COR-L47 (cell line): ENCODE measurements at places on chromosomes 5 and 9.

DNA sequence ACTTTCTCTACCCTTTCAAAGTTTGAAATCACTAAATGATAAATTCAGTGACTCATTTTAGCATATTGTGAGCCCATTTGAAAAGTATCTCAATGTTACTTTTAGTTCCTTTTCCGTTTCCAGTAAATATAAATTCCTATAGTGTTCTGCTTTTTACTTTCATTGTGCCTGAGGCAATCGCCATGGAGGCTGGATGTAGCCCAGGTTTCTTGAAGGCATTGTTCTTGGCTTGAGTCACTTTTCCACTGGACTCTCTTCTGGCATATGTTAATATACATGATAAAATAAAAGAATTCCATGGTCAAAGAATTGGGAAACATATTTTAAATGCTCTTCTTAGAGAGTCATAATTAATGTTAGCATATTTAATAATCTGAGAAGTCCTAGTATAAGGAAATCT is 327.0 kb downstream of the IZUMO3 start:
- DNase-seq, result no peak

DNA sequence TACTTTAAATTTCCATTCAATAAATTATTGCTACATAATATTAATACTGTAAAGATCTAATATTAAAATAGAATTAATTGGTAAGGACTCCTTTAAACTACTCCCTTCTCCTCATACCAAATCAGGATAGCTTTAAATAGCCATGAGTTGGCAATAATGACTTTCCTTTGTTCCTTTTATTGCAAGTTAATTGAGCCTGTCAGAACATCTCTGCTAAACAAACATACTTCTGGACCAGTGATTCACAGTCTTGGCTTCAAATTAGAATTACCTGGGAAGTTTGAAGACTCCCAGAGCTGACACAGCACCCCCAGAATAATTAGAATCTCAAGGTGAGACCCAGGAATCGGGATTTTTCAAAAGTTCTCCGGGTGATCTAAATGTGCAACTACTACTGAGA is 18.7 kb downstream of the C5orf58 start:
- DNase-seq, result peak; percentile 40

- no peak for DNase-seq
These were observed 116.3 kb downstream of the PRKACG start for GRCh38 chr9:68897577-68898145.

- no peak for DNase-seq
These were observed 58.4 kb downstream of the WHRN start for GRCh38 chr9:114446672-114447450.

DNA sequence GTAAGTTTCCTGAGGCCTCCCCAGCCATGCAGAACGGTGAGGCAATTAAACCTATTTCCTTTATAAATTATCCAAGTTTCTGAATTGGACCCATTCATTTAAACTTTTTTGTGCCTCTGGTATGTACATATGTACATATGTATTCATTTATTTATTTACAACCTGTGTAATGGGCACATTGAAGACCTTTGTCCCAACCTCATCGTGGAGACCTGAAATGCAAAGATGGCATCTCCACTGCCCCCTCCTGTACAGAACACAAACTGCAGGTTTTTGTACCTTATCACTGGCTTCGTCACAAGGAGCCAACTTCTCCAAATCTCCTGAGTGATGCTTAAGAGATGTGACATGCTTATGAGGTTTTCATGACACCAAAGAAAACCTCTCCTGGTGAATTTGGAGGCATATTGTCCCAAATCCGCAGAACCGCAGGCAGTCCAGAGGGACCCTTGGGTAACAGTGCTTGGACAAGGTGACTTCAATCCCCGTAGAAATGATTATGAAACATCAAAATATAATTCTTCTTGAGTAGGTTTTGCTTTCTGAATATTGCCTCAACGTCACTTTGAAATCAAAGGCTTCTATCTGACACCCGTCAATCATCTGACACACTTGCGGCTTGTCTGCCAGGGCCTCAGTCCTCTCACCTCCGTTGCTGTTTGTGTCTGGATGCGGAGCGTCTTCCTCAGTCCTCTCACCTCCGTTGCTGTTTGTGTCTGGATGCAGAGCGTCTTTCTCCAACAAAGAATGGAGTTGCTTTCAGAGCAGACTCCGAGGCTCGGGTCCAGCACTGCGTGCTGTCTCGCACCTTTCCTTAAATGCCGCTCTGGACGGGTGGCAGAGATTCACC is 135.0 kb upstream of the IRX4 start:
- no peak for DNase-seq

DNA sequence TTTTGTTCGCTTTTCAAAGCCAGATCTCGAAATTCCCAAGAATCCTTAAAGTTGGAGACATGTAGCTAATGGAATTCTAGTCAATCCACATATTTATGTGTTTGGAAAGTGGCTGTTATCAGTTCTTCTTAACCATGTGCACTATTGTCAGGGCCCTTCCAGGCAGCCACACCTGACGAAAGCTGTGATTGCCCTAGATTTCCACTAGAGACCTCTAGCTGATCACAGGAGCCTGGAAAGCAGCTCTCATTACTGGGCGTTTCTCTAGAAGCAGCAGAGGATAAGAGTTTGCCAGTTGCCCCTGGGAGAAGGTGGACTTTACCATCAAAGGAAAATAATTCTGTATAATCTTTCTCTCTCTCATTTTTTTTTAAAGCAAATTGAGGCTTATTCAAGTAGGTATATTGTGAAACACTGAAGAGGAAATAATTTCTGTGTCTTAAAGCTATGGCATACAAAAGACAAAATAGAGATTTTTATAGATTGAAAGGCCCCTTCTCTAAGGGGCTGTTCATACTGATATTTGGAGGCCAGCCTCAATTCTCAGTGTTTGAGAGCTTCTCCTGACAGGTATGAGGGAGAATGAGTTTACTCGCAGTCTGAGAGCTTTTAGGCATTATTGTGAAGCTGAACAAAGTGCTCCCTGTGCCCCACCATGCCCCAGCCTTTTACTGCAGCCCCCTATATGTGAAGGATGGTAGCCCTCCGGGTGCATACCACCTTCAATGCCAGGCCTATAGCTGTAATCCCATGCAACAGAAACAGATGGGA is 405.4 kb upstream of the ACTBL2 start:
- peak; percentile 86 for DNase-seq

GRCh38 chr9:86763791-86764190 is 183.5 kb downstream of the GAS1 start:
- DNase-seq, result no peak

DNA sequence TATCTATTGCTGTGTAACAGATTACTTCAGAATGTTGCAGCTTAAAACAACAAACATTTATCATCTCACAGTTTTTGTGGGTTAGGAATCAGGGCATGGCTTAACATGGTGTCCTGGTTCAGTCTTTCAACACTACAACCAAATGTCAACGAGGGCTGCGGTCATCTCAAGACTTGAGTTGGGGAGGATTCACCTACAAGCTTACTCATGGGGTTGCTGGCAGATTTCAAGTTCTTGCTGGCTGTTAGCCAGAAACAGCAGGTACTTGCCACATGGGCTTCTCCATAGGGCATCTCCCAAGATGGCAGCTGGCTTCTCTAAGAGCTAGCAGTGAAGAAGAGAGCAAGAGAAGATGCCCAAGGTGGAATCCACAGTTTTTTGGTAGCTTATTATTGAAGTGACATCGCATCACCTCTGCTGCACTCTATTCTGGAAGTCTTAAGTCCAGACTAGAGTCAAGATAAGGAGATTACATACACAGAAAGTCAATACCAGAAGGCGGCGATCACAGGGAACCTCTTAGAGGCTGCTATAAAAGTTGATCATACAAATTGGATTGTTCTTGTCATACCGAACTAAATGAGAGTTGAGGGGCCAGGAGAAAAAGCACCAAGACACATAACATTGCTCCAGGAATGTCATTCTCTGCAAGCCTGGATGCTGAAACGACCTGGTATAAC is 42.2 kb downstream of the C9orf153 start:
- DNase-seq, result no peak

DNA sequence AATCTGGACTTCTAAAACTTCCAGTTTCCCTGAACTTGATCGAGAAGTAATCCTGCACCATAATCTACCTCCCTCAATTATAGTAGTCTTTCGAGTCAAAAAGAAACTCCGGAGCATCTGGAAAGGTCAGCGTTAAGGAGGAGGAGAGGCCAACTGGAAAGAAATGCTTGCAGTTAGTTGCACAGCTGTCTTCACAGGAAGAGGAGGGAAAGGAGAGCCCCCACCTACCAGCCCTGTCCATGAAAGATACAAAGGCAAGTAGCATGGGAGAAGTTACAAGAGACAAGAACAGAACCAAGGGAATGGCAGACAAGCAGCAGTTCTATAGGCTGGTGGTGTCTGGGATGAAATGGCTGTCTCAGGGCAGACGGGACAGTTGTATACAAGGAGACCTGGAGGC is 170.6 kb downstream of the RAB3C start:
- no peak for DNase-seq

- no peak for DNase-seq
These were observed 173.0 kb downstream of the HINT1 start for GRCh38 chr5:130992095-130992494.

DNA sequence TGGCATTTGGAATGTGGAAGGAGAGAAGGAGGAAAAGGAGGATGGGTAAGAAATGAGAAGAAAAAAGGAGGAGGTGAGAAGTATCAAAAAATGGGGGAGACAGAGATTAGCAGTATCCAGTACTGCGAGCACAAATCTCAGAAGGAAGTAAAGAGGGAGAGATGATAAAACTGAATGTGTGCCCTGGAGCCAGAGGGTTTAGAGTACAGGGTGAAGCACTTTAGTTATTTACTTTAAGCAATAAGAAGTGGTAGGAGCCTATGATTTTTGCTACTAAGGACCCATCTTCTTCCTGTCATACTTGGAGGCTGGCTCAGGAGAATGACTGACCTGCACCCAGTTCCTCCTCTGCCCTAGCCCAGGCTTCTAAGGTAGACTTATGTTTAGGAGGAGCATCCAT is 94.9 kb downstream of the ADRB2 start:
- no peak for DNase-seq

DNA sequence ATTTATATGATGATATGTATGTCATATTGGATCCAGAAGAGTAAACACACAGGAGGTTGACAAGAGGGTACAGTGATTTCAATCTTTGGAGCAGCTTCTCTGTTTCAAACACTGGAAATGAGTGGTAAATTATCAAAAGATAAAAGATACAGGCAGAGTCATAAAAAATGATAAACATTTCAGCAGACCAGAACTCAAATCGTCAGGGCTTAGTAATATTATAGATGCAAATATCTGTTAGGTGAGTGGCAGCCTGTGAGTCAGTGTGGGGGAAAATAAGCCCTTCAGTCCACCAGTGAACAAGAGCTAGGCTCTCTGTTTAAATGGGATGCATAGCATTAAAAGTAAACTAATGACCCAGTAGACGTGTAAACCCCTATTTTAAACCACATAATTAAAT is 1378.1 kb downstream of the EFNA5 start:
- no peak for DNase-seq

- DNase-seq, result no peak
These were observed 135.9 kb upstream of the CCDC152 start for GRCh38 chr5:42620579-42621216.

DNA sequence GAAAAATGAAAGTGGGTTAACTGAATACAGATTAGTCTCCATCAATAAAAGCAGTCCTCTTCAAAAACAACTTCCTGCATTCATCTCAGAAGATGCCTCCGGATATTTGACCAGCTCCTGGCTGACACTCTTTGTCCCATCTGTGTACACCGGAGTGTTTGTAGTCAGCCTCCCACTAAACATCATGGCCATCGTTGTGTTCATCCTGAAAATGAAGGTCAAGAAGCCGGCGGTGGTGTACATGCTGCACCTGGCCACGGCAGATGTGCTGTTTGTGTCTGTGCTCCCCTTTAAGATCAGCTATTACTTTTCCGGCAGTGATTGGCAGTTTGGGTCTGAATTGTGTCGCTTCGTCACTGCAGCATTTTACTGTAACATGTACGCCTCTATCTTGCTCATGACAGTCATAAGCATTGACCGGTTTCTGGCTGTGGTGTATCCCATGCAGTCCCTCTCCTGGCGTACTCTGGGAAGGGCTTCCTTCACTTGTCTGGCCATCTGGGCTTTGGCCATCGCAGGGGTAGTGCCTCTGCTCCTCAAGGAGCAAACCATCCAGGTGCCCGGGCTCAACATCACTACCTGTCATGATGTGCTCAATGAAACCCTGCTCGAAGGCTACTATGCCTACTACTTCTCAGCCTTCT is 16.6 kb downstream of the F2R start:
- DNase-seq, result no peak

GRCh38 chr5:1846583-1846982 is 36.1 kb downstream of the IRX4 start:
- DNase-seq, result no peak

- no peak for DNase-seq
These were observed 20.9 kb downstream of the RFK start for GRCh38 chr9:76373173-76373783.

GRCh38 chr5:73214996-73215395 is 42.0 kb downstream of the TMEM174 start:
- peak; percentile 26 for DNase-seq

- DNase-seq, result no peak
These were observed 27.4 kb downstream of the OXCT1 start for GRCh38 chr5:41842777-41843176.

DNA sequence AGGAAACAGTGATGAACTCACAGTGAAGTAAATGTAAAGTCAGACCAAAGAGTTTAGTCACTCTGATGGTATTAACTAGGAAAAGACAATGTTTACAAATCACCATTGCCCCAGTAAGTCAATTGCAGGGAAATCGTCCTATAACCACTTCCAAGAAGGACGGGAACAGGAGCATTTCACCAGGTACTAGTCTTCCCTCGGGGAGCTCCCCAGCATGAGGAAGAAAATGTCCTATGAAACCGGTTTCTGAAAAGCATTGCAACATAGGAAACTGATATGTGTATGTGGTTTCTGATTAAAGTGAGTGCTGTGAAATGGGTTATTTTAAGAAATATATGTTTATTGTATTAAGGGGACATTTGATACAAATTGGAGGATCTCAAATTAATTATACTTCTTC is 626.7 kb upstream of the ADAMTS16 start:
- no peak for DNase-seq

- DNase-seq, result peak; percentile 51
These were observed 35.2 kb upstream of the PSD2 start for GRCh38 chr5:139760066-139761056.

DNA sequence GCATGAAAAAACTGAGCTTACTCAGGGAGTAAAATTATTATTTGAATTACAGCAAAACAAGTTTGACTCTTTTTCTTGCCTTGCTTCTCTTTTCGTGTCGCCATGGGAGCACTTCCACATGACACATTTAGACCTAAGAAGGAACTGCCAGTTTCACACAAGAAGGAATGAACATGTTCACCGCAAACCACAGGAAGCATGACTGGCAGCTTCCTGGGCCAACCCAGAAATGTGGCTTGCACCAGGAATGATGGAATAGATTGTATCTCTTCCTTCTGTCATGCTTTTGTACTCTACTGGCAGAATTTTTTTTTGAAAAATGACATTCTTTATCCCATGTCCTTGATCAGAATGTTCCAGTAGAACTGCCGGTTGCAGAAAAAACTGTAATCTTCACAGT is 32.9 kb upstream of the MAN2A1 start:
- no peak for DNase-seq
